ENCODE measurements at places on chromosomes 3 and 15.

- DNase-seq: no peak
Observed at GRCh38 chr3:19543212-19543841, 390.7 kb downstream of the EFHB start.

- DNase-seq: peak; percentile 17
Observed at GRCh38 chr3:193016437-193016901, 98.8 kb upstream of the MB21D2 start.

DNA sequence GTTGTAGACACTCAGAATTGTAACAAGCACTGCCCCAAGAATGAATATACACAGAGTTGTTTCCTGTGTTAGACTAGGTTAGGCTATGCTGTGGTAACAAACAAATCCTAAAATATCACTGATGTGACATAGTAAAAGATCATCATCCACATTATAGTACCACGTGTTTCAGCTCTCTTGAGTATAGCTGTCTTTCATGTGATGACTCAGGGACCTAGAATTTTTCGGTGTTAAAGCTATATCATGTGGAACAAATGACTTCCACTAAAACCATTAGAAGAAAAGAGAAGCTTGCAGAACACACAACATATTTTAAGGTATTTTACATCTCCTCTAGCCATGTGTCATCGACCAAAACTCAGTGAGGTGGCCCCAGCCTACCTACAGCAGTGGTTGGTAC lies 307.9 kb upstream of the RBMS3 start:
- DNase-seq: peak; percentile 59

- DNase-seq: no peak
Observed at GRCh38 chr3:108415661-108416060, 94.7 kb downstream of the MYH15 start.

DNA sequence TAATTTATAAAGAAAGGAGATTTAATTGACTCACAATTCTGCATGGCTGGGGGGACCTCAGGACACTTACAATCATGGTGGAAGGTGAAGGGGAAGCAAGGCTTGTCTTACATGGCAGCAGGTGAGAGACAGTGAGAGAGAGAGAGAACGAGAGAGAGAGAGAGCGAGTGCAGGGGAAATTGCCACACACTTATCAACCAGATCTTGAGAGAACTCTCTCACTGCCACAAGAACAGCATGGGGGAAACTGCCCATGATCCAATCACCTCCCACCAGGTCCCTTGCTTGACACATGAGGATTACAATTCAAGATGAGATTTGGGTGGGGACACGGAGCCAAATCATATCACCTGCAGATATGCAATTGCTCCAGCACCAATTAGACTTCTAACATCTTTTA lies 7.1 kb upstream of the RPL39L start:
- no peak for DNase-seq

- no peak for DNase-seq
Observed at GRCh38 chr3:113005611-113006010, 14.8 kb downstream of the GTPBP8 start.

DNA sequence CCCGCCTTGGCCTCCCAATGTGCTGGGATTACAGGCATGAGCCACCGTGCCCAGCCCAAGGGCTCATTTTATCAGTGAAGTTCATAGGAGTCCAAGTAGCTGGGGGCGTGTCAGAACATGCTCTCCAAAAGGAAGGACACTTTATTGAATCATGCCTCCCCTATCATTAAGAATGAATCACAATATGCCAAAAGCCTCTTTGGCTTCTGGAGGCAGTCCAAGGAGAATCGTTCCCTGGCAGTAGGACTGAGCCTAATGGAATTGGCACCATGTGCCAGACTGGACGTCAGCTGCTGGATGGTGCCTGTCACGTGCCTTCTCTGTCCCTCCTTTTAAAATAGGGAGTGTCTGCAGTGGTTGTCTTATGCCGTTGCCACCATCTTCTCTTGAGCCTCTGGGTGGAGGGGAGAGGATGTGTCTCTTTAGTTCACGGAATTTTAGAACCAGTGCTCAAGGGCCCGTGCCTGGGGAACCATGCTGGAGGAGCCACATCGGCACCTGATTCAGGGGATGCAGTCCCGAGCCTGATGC lies 234.7 kb upstream of the LYSMD4 start:
- DNase-seq: no peak
